ENCODE measurements at places on chromosomes 11 and 22. TPM values are rescaled to one million over a fixed set of nuclear protein-coding genes. Genes with fewer than 3 reads are reported as not detected.
A peak's percentile ranks its signal among the peaks of the same experiment; 100 is the strongest.

GRCh38 chr22:24423519-24424000 lies 3.8 kb upstream of the ADORA2A start:
- H3K4me1 ChIP-seq: peaks cover 46% of the 10 kb centered on the region
- H3K27me3 ChIP-seq: peaks cover 25% of the 10 kb centered on the region
- peak; percentile 41 for DNase-seq
- H3K4me3 ChIP-seq: no peak overlapping the region

OR9Q1 gene
- not detected for polyA plus RNA-seq

DNA sequence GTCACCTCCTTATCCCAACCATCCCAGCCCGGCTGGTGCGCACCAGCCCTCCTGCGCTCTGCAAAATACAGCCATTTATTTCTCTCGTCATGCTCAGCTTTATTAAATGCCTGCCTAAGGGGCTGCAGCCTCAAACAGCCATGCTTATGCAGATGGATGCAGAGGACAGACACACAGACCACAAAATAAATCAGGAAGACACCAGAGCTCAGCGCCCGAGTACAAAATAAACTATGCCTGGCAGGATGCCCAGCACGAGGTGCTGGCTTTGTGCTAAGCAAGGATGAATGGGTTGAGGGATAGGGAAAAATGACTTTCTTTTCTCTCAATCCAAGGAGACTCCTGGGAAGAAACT lies 70.5 kb downstream of the RPUSD4 start:
- H3K27me3 ChIP-seq: peaks cover 50% of the 10 kb centered on the region
- no peak overlapping the region for H3K4me3 ChIP-seq
- H3K4me1 ChIP-seq: peaks cover 33% of the 10 kb centered on the region

- peaks cover 27% of the 10 kb centered on the region for H3K4me1 ChIP-seq
- H3K27ac ChIP-seq: no peak overlapping the region
- no peak overlapping the region for H3K4me3 ChIP-seq
- H3K27me3 ChIP-seq: no peaks in the 10 kb centered on the region
- peaks cover 26% of the 10 kb centered on the region for H3K36me3 ChIP-seq
- no peak for DNase-seq
These were observed 403.0 kb downstream of the TBC1D22A start for GRCh38 chr22:47165338-47166032.

DNA sequence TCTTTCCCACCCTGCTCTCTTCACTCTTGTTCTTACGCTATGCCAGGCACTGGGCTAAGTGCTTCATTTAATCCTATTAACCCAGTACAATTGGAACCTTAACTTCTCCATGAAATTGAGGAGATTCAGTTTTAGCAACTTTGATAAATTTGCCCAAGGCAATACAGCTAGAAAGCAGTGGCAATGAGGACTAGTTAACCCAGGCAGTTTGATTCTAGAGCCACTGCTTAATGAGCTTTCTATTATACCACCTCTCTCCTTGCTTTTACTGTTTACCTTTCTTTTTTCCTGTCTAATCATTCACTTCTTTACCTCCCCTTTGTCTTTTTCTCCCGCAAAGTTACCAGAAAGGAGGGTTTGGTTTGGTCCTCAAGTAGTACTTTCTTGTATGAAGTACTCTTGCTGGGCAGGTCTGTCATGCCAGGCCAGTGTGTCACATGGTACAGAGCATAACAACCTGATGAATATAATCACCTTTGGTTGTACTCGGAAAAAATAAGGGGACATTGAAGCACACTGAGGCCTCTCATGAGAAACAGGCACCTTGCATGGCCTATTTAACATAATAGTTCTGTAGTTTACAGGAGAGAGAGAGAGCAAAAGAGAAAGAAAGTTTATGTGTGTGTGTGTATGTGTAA lies 70.6 kb downstream of the PDHX start:
- H3K36me3 ChIP-seq: peaks cover 7% of the 10 kb centered on the region
- H3K27ac ChIP-seq: no peak overlapping the region
- H3K4me1 ChIP-seq: no peaks in the 10 kb centered on the region
- H3K4me3 ChIP-seq: no peak overlapping the region

GRCh38 chr11:74866557-74866956 lies 82.3 kb downstream of the XRRA1 start:
- H3K27ac ChIP-seq: no peak overlapping the region
- H3K36me3 ChIP-seq: peaks cover 25% of the 10 kb centered on the region
- no peak for DNase-seq
- H3K27me3 ChIP-seq: no peaks in the 10 kb centered on the region
- H3K4me3 ChIP-seq: no peak overlapping the region
- no peaks in the 10 kb centered on the region for H3K4me1 ChIP-seq

DNA sequence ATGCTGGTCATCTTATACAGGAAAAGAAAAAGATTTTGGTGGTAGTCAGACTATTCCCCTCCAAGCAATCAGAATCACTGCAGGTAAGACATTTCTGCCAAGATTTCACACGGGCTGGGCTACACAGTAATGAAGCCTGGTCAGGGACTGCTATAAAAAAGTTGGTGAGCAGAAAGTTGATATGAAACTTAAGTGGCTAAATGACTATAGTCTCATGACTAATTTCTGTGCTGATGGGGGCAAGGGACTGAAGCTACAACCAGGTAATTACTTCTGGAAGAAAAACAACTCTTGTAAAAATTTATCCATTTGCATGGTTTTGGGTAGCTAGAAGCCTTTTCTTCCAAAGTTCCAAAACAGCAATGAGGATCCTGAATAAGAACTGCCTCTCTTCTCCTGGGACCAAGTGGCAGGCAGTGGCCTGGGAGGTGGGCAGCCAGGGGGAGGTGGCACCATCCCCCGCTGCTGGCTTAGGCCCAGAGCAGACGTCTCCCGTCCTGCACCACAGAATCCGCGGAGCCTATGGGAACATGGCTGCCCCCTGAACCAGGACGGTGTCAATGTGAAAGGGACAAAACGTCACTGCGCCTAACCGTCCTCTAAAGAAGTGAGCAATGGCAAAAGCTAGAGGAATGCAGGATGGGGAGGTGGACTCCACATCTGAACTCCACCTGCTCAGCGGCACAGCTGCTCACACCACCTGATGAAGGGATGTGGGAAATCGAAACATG lies 122.6 kb upstream of the LMO1 start:
- H3K4me1 ChIP-seq: peaks cover 29% of the 10 kb centered on the region
- no peak overlapping the region for H3K4me3 ChIP-seq
- H3K27me3 ChIP-seq: no peaks in the 10 kb centered on the region
- DNase-seq: no peak
- peaks cover 3% of the 10 kb centered on the region for H3K36me3 ChIP-seq

DNA sequence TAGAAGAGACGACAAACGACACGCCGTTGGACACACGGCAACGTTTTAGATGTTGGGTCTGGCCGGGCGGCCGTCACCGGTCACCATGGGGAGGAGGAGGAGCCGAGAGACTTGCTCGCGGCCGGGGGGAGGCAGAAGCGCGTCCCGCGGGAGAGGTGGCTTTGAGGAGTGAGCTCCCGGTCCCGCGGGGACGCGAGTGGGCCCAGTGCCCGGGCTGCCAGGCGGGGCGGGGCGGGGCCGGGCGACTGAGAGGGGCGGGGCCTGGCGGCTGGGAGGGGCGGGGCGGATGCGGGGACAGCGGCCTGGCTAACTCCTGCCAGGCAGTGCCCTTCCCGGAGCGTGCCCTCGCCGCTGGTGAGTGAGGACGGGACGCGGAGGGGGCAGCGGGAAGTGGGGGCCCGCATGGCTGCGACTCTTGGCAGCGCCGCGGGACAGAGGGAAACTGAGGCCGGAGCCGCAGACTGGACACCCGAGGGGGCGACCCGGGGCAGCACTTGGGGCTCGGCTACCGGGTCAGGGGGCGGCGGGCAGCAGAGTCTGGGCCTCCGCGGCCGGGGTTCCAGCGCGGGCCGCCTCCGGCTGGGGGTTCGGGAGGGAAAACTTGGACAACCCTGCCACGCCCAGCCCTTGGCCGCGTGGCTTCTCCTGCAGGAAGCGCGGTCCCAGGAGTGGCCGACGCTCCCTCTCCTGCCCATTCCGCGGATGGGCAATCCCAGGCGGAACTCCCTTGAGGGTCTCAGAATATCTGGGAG lies at the start of gene TSPO:
Gene TSPO (plus strand): TSS at position 309 of the 752 bp plus-strand sequence. CDS start 7,680 bp downstream, outside the sequence.
- peak within 1 kb of the TSS; percentile 55 for H3K4me3 ChIP-seq
- H3K27me3 ChIP-seq: no peaks in the 10 kb centered on the region
- peaks cover 9% of the 10 kb centered on the region for H3K36me3 ChIP-seq

GRCh38 chr22:19879992-19880785 lies 25.5 kb upstream of the GNB1L start:
- peaks cover 58% of the 10 kb centered on the region for H3K4me1 ChIP-seq
- H3K4me3 ChIP-seq: no peak overlapping the region
- H3K36me3 ChIP-seq: peaks cover 70% of the 10 kb centered on the region

HSPB2 gene
- polyA plus RNA-seq: 4.3 TPM

GRCh38 chr11:28965819-28966218 lies 857.6 kb downstream of the METTL15 start:
- DNase-seq: no peak
- no peak overlapping the region for H3K4me3 ChIP-seq
- H3K27me3 ChIP-seq: no peaks in the 10 kb centered on the region
- H3K36me3 ChIP-seq: no peaks in the 10 kb centered on the region

DNA sequence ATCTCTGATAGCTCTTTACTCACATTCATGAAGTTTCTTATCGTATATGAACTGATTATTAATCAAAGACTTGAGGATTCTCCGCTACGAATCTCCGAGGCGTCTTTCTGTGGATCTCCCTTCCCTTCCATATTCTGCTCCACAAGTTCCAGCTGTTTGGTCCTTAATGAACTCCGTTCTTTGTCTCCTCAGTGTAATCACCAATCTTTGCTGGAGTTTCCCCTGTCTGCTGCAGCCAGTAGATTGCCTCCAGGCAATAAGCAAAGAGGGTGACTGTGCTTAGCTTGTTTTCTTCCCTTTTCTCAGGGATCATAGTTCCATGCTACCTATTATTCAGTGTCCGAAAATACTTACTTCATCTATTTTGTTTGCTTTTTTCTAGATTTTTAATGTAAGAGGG lies 169.6 kb upstream of the FOLH1 start:
- H3K4me1 ChIP-seq: no peaks in the 10 kb centered on the region
- H3K36me3 ChIP-seq: no peaks in the 10 kb centered on the region
- no peak overlapping the region for H3K27ac ChIP-seq
- no peak overlapping the region for H3K4me3 ChIP-seq
- H3K27me3 ChIP-seq: no peaks in the 10 kb centered on the region

DNA sequence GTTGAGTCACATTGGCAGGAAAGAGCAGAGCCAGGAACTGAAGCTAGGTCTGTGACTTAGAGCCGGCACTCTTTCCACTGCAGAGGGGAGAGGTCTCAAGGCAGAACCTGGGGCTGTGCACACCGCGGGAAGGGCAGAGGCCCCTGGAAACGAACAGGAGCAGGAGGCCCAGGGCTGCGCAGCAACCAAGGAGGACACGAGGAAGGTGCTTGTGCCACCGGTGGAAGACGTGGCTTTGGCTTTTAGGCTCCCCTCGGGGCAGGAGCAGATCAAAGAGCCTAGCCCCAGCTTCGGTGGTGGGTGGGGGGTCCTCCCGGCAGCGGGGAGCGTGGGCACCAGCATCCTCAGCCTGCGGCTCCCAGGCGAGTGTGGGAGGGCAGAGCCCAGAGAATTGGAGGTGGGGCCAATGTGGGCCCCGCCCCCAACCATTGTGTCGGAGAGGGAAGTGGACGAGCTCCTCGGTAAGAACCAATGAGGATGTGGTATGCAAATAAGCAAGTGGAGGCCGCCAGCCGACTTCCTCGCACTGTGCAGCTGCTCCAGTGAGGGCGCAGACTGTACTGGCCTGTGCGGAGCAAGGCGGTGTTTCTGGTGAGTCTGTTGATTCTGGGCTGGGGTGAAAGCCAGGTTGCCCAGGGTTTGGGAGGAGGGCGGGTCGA lies at the start of gene CCDC116:
Gene CCDC116 (plus strand): TSS at position 524 of the 659 bp plus-strand sequence. CDS start 422 bp downstream, outside the sequence.
- no peak within 1 kb of the TSS for H3K4me3 ChIP-seq
- no peak within 1 kb of the TSS for H3K27ac ChIP-seq
- peaks cover 32% of the 10 kb centered on the region for H3K36me3 ChIP-seq
- H3K27me3 ChIP-seq: no peaks in the 10 kb centered on the region
- DNase-seq: no peak

LDHAL6A gene
- polyA plus RNA-seq: 1.6 TPM

RAB36 gene
- polyA plus RNA-seq: 14.5 TPM

DNA sequence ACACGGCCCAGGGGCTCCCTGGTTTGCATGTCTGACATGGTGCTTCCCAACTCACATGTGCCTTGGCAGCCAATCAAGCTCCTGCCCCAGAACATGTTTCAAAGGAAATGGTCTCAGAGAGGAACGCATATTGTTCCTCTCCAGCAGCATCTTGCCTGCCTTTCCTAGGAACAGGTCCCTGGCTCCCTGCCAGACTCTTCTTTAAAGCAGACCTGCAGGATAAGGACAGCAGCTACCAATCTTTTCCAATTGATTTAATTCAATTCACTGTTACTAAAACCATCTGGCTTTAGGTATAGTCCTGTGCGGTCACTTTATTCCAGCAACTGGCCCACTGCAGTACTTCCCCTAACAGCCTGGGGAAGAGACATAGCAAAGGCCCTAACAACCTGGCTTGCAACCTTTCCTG lies 79.9 kb downstream of the AMBRA1 start:
- DNase-seq: peak; percentile 93
- H3K4me1 ChIP-seq: peaks cover 10% of the 10 kb centered on the region
- no peak overlapping the region for H3K27ac ChIP-seq
- no peaks in the 10 kb centered on the region for H3K27me3 ChIP-seq
- H3K36me3 ChIP-seq: no peaks in the 10 kb centered on the region

- no peaks in the 10 kb centered on the region for H3K4me1 ChIP-seq
- H3K27ac ChIP-seq: no peak overlapping the region
- H3K36me3 ChIP-seq: no peaks in the 10 kb centered on the region
- H3K4me3 ChIP-seq: no peak overlapping the region
- no peaks in the 10 kb centered on the region for H3K27me3 ChIP-seq
- no peak for DNase-seq
These were observed 142.7 kb upstream of the CTSC start for GRCh38 chr11:88480223-88480622.

DNA sequence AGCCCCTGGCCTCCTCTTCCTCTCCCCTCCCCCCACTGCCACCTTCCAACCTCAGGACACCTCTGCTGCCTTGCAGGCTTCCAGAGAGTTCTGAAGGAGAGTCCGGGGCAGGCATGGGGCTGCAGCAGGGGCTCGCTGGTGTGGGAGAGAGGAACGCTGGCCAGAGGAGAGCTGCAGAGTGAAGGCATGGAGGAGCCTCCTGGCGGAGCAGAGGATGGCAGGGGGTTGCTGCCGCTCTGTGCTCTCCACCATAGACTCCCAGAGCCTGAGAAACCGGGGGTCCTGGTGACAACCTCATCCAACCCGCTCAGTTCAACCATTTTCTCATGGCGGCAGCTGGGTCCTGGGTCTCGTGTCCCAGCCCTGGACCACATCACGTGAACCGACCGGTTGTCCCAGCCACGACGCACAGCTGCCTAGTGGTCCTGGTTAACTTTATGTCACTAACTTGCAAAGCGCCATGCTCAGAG lies 17.5 kb downstream of the MRGPRG start:
- no peak overlapping the region for H3K27ac ChIP-seq
- no peak for DNase-seq
- no peak overlapping the region for H3K4me3 ChIP-seq
- no peaks in the 10 kb centered on the region for H3K36me3 ChIP-seq

C11orf97 gene
- polyA plus RNA-seq: 1.3 TPM

MOGAT2 gene
- polyA plus RNA-seq: 0.12 TPM

- H3K36me3 ChIP-seq: no peaks in the 10 kb centered on the region
- H3K4me3 ChIP-seq: no peak overlapping the region
- no peak overlapping the region for H3K27ac ChIP-seq
- no peaks in the 10 kb centered on the region for H3K4me1 ChIP-seq
- H3K27me3 ChIP-seq: no peaks in the 10 kb centered on the region
- DNase-seq: no peak
These were observed 13.2 kb upstream of the TRIM34 start for GRCh38 chr11:5611627-5612026.

- no peak overlapping the region for H3K27ac ChIP-seq
- H3K36me3 ChIP-seq: no peaks in the 10 kb centered on the region
- no peak overlapping the region for H3K4me3 ChIP-seq
- peaks cover 9% of the 10 kb centered on the region for H3K4me1 ChIP-seq
These were observed 6.9 kb upstream of the MUC5AC start for GRCh38 chr11:1150769-1151365.

GRCh38 chr11:79078456-79078855 lies 362.4 kb downstream of the TENM4 start:
- H3K4me3 ChIP-seq: no peak overlapping the region
- no peaks in the 10 kb centered on the region for H3K36me3 ChIP-seq
- peaks cover 2% of the 10 kb centered on the region for H3K27me3 ChIP-seq

Data from spinal cord (tissue), 10 donors.